ENCODE measurements at places on chromosomes 5 and 9.
A peak's percentile ranks its signal among the peaks of the same experiment; 100 is the strongest.

DNA sequence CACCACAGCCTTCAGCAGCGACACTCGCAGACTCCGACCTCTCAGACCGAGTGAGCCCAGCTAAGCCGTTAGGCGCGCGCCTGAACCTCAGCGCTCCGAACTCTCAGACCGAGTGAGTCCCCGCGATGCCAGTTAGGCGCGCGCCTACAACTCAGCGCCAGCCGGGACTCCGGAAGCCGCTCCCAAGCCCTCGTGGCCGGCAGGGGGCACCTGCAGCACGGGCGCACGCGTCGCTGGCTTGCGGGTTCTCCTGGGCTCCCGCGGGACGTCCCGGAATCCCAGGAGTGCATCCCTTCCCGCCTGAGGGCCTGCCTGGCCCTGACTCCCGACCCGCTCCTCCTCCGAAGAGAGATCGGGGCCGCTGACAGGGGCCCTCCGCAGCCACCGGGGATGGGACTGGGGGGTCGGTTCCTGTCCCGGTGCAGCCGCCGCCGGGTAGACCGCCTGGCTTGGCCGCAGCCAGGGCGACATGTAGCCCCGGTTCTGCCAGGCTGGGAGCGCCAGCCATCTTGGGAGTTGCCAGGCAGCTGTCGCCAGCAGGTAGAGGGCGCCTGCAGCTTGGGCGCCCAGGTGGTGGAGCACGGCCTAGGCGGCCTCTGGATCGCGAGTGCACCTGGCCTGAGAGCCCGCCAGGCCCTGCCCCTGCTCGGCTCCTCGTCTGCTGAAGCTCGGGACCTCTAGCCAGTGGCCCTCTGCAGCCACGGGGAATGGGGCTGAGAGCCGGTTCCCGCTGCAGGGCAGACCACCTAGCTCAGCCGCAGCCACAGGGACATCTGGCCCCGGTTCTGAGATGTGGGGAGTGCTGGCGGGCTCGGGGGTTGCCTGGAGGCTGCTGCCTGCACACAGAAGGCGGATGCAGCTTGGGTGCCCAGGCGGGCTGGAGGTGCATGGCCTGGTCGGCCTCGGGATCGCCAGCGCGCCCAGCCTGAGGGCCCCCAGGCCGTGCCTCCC is at the start of gene ANKRD18A:
Gene ANKRD18A, minus strand, starts transcription at position 114 of the 951 bp plus-strand sequence. CDS start 311 bp downstream, outside the sequence.
- DNase-seq: peak; percentile 81

GRCh38 chr9:90029386-90029785 is 424.6 kb downstream of the GADD45G start:
- no peak for DNase-seq

- DNase-seq: no peak
Observed at GRCh38 chr5:130868186-130868840, 296.7 kb downstream of the HINT1 start.

- no peak for DNase-seq
Observed at GRCh38 chr5:8827696-8828095, 718.2 kb downstream of the SEMA5A start.

GRCh38 chr5:9544056-9544455 is 1.8 kb downstream of the SEMA5A start:
- no peak for DNase-seq

- DNase-seq: no peak
Observed at GRCh38 chr5:155649666-155650065, 636.1 kb downstream of the KIF4B start.

DNA sequence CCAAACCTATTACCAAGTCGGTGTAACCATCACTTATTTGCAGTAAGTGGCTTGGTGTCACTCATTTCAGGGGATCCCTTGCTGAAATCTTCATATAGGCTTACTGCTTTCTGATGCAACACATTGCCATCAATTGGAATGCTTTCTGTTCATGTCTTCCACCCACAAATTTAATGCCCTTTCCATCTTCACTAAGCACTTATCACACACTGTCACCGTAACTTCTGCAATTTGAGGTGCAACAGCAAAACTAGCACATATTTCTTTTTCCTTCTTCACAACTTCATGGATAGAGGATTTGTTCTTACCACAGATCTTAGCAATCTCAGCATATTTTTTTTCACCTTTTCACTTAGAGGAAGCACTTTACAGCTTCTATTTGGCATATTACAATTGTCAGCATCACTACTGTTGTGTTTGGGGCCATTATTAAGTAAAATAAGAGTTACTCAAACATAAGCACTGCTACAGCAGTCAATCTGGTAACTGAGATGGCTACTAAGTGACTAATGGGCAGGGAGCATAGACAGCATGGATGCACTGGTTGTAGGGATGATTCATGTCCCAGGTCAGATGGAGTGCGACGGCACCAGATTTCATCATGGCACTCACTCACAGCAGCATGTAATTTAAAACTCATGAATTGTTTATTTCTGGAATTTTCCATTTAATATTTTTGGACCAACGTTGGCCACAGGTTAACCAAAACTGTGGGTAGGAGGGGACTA is 70.1 kb downstream of the PIP5K1B start:
- DNase-seq: peak; percentile 25

GRCh38 chr5:57684299-57684702 is 201.7 kb upstream of the ACTBL2 start:
- DNase-seq: no peak

DNA sequence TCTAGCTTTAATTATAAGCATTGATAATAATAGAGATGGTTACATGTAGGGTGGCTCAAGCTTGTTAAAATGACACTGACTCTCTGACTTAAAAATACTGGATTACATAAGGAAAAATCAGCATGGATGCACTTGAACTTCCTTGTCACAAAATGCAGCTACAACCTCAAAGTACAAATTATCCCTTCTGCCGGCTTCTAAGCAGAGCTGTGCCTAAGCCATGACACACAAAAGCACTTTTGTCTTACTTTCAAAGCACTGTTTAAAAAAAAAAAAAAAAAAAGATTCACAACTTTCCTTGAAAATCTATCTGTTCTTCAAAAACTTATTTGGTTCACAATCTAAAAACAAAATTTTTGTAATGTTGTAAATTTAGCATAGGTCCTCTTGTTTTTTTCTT is 36.4 kb upstream of the ZFAND5 start:
- no peak for DNase-seq

DNA sequence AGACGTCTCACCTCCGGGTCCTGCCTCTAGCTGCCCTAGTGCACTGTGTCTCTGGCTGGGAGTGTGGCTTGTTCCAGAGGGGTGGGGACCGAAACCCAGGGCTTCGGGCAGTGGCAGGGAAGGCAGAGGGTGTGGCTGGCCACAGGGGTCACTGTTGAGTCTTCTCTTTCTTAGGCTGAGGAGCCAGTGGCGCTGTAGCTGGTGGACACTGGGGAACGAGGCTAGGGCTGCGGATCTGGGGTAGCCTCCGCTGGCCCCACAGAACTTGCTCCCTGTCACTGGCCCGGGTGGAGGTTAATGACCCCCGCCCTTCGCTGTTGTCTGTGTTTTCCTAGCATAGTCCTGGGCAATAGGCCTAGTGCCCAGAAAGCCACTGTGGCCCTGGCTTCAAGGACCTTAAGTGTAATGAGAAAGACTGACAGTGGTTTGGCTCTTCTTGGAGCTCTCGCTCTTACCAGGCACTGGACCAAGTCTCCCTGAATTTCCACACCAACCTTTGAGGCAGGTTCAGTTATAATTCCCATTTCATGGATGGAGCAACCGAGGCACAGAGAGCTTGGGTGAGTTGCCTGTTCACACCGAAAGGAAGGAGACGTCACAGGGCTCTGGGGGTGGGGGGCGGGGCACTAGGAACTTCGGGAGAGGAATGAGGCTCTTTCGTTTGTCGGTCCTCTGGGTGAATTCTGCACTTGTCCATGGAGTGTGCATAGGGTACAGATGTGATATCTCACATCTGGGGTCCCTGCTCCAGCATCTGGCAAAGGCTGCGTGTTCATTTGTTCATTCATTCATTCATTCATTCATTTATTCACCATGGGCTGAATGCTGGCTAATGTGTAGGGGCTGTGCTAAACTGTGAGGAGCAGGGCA is 4.8 kb upstream of the IER5L start:
- no peak for DNase-seq

DNA sequence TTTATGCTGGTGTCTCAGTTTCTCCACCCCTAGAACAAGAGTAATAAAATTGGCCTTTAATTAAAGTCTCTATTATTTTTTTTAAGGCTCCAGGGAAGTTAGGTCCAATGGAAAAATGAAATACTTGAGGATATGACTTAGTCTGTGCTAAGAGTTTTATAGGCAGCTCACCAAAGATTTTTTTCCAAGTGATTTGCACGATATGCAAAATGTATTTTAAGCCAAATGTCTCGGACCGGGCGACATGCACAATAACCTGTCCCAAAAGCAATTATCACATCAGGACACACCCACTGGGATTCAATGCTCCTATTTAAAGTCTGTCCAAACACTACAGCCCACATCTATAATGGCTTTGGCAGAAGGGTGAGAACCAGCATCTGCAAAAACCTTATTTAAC is 136.1 kb upstream of the ANKH start:
- no peak for DNase-seq

GRCh38 chr5:176781054-176781375 is 29.3 kb upstream of the UNC5A start:
- no peak for DNase-seq

DNA sequence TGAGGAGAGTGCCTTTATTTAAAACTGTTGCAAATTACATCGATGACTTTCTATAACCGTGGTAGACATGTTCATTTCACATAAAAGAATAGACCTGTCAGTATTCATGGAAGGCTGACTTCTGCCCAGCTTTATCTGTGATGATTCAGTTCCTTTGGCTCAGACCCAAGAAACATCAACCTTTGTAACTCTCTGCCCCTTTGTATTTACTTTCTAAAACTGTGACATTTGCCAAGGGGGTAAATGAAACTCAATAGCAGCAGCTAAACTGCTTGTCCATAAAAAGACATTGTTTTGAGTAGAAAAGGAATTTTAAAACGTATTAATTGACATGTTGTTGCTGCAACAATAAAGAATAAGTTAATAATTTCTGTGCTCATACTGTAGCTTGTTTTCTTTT is 137.8 kb upstream of the ANKH start:
- peak; percentile 90 for DNase-seq

DNA sequence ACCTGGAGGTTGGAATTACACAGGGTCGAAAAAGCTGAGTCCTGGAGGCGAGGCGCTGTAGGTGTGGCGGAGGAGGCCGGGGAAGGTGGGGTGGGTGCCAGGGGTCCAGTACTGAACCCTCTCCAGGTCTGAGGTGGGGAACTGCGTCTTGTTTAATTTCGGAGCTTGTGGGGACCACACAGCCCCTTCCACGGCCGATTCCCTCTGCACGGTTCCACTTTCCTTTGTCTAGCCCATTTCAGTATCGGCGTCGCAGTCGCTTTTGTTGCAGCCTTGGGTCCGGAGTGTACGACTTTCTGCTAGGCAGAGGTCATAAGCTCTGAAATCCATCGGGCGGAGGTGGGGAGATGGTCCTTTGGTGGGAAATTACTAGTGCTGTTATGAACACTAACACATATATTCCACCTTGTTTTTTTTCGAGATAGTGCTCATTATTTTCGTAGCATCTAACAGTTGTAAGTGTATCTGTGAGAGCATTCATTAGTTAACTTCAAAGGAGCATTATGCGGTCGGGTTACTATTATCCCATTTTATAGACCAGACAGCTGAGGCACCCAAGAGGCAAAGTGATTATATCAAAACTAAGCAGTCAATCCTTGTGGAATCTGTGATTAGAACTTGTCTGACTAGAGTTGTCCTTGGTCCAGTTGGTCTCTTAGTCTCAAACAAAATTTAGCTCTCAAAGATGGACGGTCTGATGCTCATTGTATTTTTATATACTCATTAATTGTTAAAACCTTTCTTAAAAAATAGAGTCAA is 737 bp downstream of the RNF180 start:
- DNase-seq: no peak

- DNase-seq: peak; percentile 18
Observed at GRCh38 chr9:137552022-137552768, 516 bp downstream of the MRPL41 start.

- DNase-seq: peak; percentile 46
Observed at GRCh38 chr9:113673726-113674125, 202.4 kb upstream of the ZNF618 start.

DNA sequence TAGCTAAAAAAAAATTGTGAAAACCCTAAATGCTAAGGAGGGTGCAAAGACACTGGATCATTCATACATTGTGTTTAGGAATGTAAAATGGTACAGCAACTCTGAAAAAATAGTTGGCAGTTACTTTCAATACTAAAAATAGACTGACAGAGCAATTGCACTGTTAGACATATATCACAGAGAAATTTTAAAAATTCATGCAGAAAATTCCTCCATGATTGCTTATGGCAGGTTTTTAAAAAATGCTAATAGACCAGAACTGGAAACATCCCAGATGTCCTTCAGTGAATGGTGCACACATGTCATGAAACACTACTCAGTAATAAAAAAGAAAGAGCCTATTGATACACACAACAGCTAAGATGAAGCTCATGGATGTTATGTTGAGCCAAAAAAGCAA is 349.8 kb upstream of the DAB2 start:
- no peak for DNase-seq

DNA sequence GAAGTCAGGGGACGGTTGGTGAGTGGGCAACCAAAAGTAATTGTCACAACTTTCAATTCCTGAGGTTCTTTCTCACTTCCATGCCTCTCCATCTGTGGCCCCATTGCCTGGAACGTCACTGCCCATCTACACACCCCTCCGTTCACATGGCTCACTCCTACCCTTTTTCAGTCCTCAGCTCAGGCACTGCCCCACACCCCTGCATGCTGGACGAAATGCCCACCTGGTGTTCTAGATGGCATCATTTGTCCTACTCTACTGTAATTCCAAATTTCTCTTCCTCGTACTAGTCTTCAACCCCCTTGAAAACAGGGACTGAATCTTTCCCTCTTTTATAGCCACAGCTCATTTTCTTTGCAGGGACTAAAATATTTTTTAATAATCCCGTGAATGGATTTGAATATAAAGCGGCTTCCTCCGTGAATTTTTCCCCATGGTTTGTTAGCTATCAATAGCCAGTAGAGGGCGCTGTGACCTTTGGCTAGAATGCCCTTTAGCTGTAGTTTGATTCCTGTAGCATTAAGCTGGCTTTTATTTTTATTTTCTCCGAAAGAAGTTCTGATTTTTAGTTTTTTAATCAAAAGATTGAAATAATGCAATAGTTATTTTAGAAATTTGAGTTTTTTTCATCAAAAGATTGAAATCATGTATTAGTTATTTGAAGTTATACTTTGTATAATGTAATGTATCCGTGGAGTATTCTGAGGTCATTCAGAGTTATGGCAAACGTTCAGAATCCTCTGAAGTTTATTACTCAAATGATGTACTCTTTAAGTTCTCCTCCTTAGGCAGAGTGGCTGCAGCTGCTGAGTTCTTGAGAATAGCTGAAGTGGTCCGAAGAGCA is 232.1 kb downstream of the SH3GL2 start:
- peak; percentile 20 for DNase-seq

- no peak for DNase-seq
Observed at GRCh38 chr9:117714282-117714681, 10.1 kb downstream of the TLR4 start.

DNA sequence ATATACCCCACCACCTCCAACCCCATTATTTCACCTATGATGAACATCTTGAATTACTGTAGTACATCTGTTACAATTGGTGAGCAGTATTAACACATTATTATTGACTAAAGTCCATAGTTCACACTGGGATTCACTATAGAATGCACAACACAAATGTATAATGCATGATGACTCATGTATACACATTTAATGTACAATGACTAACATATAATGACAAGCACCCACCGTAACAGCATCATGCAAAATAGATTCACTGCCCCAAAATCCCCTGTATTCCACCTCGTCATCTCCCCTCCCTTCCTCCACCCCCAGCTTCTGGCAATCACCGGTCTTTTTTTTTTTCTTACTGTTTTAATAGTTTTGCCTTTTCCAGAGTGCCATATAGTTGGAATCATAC is 47.1 kb upstream of the NEK6 start:
- DNase-seq: no peak

GRCh38 chr5:36111238-36111637 is 40.4 kb downstream of the LMBRD2 start:
- DNase-seq: no peak

GRCh38 chr9:103661663-103662062 is 432.4 kb upstream of the SMC2 start:
- no peak for DNase-seq
